Chondrocyte (in vitro differentiated cells): ENCODE measurements at places on chromosomes 1 and 21. TPM values are rescaled to one million over a fixed set of nuclear protein-coding genes. Genes with fewer than 3 reads are reported as not detected.

- H3K4me3 ChIP-seq: no peak overlapping the region
- H3K4me1 ChIP-seq: peaks cover 6% of the 10 kb centered on the region
- no peak for DNase-seq
- no peaks in the 10 kb centered on the region for H3K27me3 ChIP-seq
- peaks cover 4% of the 10 kb centered on the region for H3K36me3 ChIP-seq
Observed at GRCh38 chr1:165876121-165876520, 48.7 kb downstream of the UCK2 start.

DNA sequence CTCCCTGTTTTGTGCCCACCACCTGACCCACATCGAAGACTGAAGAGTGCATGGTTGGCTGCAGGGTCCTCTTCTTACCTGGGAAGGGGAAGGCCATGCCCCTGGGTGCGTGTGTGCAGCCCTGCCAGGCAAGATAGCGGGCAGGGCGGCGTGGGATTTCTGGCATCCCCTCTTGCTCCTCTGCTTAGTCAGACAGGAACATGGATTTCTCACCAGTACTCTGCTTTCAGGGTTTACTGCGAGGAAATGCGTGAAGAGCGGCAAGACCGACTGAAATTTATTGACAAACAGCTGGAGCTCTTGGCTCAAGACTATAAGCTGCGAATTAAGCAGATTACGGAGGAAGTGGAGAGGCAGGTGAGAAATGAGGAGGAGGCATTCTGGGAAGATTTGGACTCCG lies 15.5 kb upstream of the MIIP start:
- no peaks in the 10 kb centered on the region for H3K4me1 ChIP-seq
- no peak overlapping the region for H3K4me3 ChIP-seq
- peaks cover 47% of the 10 kb centered on the region for H3K36me3 ChIP-seq
- H3K27ac ChIP-seq: no peak overlapping the region
- no peak for DNase-seq

DNA sequence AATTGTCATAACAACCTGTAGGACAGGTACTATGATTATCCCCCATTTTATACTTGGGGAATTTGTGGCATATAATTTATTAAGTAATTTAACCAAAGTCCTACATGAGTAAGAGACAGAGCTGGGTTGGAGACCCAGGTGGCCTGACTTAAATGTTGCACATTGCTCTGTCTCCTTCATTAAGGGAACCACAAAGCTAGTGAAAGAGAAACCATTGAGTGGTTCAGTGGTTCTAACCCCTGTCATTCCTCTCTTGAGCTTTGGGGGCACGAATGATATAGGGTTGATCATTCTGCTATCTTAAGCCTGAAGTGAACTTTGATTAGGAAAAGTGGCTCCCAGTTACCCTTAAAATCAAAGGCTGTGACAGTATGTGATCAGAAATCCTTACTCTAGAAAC lies 5.3 kb upstream of the MAP3K7CL start:
- no peak for DNase-seq
- peaks cover 4% of the 10 kb centered on the region for H3K36me3 ChIP-seq
- no peak overlapping the region for H3K4me3 ChIP-seq
- H3K27ac ChIP-seq: no peak overlapping the region
- H3K27me3 ChIP-seq: no peaks in the 10 kb centered on the region
- H3K4me1 ChIP-seq: peaks cover 29% of the 10 kb centered on the region

GRCh38 chr1:25924454-25924853 lies 18.2 kb upstream of the STMN1 start:
- H3K36me3 ChIP-seq: no peaks in the 10 kb centered on the region
- H3K27me3 ChIP-seq: no peaks in the 10 kb centered on the region
- DNase-seq: no peak
- H3K27ac ChIP-seq: no peak overlapping the region
- no peak overlapping the region for H3K4me3 ChIP-seq
- H3K4me1 ChIP-seq: peaks cover 24% of the 10 kb centered on the region

- no peaks in the 10 kb centered on the region for H3K36me3 ChIP-seq
- H3K27ac ChIP-seq: no peak overlapping the region
- peaks cover 14% of the 10 kb centered on the region for H3K27me3 ChIP-seq
Observed at GRCh38 chr1:221408117-221408803, 333.6 kb downstream of the DUSP10 start.

- H3K4me1 ChIP-seq: peaks cover 43% of the 10 kb centered on the region
- H3K27me3 ChIP-seq: no peaks in the 10 kb centered on the region
- H3K36me3 ChIP-seq: peaks cover 20% of the 10 kb centered on the region
- H3K27ac ChIP-seq: no peak overlapping the region
- H3K4me3 ChIP-seq: no peak overlapping the region
Observed at GRCh38 chr1:103529746-103530145, 4.2 kb downstream of the RNPC3 start.

- no peak overlapping the region for H3K4me3 ChIP-seq
- H3K27me3 ChIP-seq: peaks cover 8% of the 10 kb centered on the region
- no peak for DNase-seq
- H3K36me3 ChIP-seq: no peaks in the 10 kb centered on the region
Observed at GRCh38 chr21:28758042-28758882, 234.4 kb downstream of the LTN1 start.

- H3K4me3 ChIP-seq: no peak overlapping the region
- no peaks in the 10 kb centered on the region for H3K36me3 ChIP-seq
- no peaks in the 10 kb centered on the region for H3K4me1 ChIP-seq
- H3K27me3 ChIP-seq: no peaks in the 10 kb centered on the region
Observed at GRCh38 chr1:188423073-188423472, 1594.3 kb downstream of the PLA2G4A start.

DNA sequence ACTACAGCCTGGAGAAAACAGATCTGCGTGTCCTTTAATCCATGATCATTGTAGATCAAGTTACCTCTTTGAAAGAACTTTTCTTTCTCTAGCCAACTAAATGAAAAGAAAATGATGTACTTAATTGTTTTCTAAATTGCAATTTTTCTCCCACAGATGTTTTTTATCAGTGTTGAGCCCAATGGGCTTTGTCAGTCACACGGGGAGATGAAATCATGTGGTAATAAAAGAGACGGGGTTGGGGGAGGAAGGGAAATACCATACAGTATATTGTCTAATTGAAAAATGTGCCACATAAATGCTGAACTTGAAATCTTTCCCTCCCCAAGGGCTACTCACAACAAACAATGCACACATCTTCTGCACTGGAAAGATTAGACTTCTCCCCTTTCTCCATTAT lies 58.4 kb downstream of the NTMT2 start:
- peaks cover 21% of the 10 kb centered on the region for H3K4me1 ChIP-seq
- H3K27me3 ChIP-seq: no peaks in the 10 kb centered on the region
- H3K4me3 ChIP-seq: no peak overlapping the region
- no peak for DNase-seq
- no peak overlapping the region for H3K27ac ChIP-seq
- H3K36me3 ChIP-seq: no peaks in the 10 kb centered on the region

- H3K4me3 ChIP-seq: peak overlapping the region; percentile 57
- H3K36me3 ChIP-seq: no peaks in the 10 kb centered on the region
- peaks cover 48% of the 10 kb centered on the region for H3K27me3 ChIP-seq
- no peak overlapping the region for H3K27ac ChIP-seq
- DNase-seq: no peak
- peaks cover 14% of the 10 kb centered on the region for H3K4me1 ChIP-seq
Observed at GRCh38 chr1:223364685-223365382, 858 bp upstream of the SUSD4 start.

DNA sequence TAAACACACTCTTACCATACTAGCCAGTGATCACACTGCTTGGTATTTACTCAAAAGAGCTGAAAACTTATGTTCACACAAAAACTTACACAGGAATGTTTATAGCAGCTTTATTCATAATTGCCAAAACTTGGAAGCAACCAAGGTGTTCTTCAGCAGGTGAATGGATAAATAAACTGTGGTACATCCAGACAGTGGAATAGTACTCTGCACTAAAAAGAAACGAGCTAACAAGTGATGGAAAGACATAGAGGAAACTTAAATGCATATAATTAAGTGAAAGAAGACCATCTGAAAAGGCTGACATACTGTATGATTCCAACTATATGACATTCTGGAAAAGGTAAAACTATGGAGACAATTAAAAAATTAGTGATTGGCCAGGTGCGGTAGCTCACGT lies 20.7 kb upstream of the PDIK1L start:
- no peak overlapping the region for H3K4me3 ChIP-seq
- H3K36me3 ChIP-seq: no peaks in the 10 kb centered on the region
- peaks cover 8% of the 10 kb centered on the region for H3K27me3 ChIP-seq
- no peak for DNase-seq
- peaks cover 6% of the 10 kb centered on the region for H3K4me1 ChIP-seq

The NR5A2 gene
- not detected in 3 replicates for total RNA-seq

The GORAB gene
- total RNA-seq: 16.2 to 22.6 TPM (median 16.9 TPM) in 3 replicates

The TTC13 gene
- total RNA-seq: 24.9 to 36.5 TPM (median 27.1 TPM) in 3 replicates

The SLC44A3 gene
- 1.5 to 2.5 TPM (median 2.2 TPM) in 3 replicates for total RNA-seq

The LCE2A gene
- total RNA-seq: not detected in 3 replicates

The PRAMEF25 gene
- not detected in 3 replicates for total RNA-seq

The CAMSAP2 gene
- total RNA-seq: 46.7 to 51.8 TPM (median 51.7 TPM) in 3 replicates

The FCRL6 gene
- not detected in 3 replicates for total RNA-seq

The LRRC7 gene
- 0.58 TPM in 1 of 3 replicates, not detected in the others for total RNA-seq

The HSD11B1 gene
- not detected in 3 replicates for total RNA-seq

The S100A3 gene
- 6.5 to 10.8 TPM (median 8.7 TPM) in 3 replicates for total RNA-seq

The LRRC53 gene
- not detected in 3 replicates for total RNA-seq

The PRMT6 gene
- total RNA-seq: 13.0 to 18.8 TPM (median 13.2 TPM) in 3 replicates

The NHLH1 gene
- 0.17 to 0.18 TPM in 2 of 3 replicates, not detected in the other for total RNA-seq
